Natural killer cell (primary cell): ENCODE measurements at places on chromosomes 6 and 20. TPM values are rescaled to one million over a fixed set of nuclear protein-coding genes. Genes with fewer than 3 reads are reported as not detected.

DNA sequence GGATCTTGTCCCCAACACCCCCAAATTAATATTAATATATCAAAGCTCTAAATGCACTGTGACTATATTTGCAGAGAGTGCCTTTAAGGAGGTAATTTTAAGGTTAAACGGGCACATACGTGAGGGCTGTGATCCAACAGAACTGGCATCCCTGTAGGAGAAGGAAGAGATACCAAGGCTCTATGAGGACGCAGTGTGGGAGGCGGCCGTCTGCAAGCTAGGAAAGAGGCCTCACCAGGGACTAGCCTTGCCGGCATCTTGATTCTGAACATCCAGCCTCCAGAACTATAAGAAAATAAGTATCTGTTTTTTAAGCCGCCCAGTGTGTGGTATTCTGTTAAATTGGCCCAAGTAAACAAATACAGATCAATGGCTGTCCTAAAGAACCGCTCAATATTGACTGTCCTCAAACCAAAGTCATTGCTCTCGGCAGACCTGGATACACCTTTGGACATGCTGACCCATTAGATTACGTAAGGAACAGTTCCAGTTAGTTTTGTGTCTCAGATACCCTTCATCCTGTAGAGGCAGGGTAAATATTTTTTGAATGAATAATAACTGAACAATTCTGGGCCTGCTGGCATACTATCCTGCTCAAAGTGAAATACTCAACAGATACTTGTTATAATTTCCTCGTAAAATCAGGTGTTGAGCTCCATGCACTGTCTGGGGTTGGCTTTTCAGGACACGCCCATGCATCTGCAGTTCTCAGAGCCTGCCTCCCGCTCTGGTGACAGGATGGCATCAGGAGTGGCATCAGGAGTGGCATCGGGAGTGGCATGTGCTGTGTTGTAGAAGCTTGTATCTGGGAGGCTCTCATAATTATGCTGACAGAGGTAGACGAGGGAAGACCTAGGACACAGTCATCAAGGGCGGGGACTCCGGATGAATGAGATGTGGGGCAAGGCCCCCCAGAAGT lies 6.3 kb downstream of the PRR18 start:
- DNase-seq: no peak

GRCh38 chr20:48359692-48360341 lies 468.0 kb downstream of the PREX1 start:
- no peak for DNase-seq

DNA sequence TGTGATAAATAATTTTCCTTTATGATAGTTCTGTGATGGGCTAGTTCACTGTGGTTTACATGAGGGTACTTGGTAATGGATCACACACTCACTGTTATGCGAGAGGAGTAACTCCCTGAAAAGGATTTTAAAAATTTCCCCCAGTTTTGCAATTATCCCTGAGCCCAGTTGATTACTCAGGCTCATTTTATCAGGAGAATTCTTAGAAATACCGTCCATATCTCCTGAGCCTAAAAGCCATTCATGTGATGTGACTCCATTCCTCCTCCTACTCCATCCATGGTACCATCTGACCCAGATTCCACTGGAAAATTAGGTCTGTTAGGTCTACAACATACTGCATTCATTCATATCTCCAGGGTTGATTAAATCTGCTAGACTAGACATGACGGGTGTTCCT lies 16.4 kb upstream of the IBTK start:
- DNase-seq: no peak

RBPJL gene
- not detected for total RNA-seq

- DNase-seq: no peak
Observed at GRCh38 chr6:165227644-165228329, 81.6 kb downstream of the C6orf118 start.

GRCh38 chr20:64226686-64227580 lies 28.6 kb upstream of the PCMTD2 start:
- DNase-seq: peak; percentile 47
